ENCODE measurements at places on chromosomes 7 and 10.

DNA sequence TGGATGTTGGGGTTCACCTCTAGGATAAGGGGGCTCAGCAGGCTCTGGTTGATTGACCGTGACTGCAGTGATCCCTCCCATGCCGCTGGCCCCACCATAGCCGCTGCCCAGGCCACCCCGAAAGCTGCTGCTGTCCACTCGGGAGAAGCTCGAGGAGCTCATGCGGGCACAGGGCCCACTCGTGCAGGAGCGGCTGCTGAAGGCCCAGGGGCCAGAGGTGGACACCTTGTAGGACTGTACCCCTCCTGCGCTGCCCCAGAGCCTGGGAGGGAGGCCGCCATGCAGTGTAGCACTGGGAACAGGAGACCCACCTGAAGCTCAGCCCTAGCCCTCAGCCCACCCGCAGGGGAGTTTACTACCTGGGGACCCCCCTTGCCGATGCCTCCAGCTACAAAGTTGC, 70.0 kb downstream of the CHRM2 start:
- no peak for DNase-seq

DNA sequence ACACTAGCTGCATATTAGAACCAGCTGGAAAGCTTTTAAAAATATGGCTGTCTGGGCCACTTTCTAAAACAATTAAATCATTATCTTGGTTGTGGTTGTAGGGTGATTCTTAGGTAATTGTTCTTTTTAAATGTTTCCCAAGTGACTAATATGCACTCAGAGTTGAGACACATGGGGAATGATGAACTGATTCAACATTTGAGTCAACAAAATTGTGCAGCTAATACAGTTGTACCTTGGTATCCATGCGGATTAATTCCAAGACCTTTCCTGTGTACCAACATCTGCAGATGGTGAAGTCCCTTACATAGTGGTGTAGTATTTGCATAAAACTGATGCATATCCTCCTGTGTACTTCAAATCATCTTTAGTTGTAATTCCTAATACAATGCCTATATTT, 242.2 kb downstream of the ATRNL1 start:
- no peak for DNase-seq

DNA sequence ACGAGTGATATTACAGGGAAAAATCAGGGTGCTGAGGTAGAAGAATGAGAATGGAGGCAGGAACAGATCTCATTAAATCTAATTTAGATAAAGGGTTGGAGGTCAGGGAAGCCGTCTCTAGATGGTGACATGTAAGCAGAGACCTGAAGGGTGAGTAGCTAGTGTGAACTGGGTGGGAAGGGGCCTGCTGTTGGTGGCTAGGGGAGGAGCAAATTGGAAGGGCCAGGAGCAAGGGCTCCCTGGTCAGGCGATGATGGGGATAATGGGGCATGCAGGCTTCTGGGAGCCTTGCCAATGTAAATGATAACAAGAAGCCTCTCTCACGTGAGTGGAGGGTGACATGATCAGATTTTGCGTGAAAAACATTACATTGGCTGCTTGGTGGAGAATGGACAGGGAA, 76.3 kb downstream of the WDFY4 start:
- no peak for DNase-seq

GRCh38 chr10:95388539-95388938, 97.7 kb upstream of the PDLIM1 start:
- no peak for DNase-seq

DNA sequence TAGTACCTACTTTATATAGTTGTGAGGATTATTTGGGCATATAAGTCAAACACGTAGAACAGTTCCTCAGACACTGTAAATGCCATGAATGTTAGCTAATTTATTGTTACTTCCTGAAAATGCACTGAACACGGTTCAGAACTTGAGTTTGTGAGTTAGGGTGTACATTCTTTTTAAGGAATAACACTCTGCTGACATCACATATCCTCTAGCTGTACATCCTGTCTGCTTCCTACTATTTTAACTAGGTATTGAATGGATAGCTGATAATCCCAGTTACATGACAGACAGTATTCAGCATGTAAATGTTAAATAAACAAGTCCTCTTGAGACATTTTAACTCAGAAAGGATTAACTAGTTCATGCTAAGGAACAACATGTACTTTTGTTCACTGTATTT, 16.0 kb downstream of the SAMD8 start:
- DNase-seq = no peak

- no peak for DNase-seq
Measured at GRCh38 chr10:24120646-24121045, 88.3 kb upstream of the KIAA1217 start.

DNA sequence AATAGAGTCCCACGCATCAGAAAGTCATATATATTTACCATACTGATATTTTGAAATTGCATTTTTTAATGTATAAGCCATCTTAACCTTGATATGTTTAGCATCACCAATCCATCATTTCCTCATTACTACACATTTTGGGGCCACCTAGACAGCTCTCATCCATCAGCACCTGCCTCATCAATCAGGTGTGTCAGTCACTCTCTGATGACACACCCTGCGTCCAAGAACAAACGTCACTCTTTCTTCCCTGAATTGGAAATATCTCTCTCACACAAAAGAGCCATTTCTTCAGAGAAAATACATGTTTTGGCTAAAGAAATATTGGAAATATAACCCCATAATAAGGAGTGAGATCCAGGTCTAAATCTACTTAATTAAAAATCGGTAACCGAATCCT, 38.9 kb upstream of the RSU1 start:
- no peak for DNase-seq

DNA sequence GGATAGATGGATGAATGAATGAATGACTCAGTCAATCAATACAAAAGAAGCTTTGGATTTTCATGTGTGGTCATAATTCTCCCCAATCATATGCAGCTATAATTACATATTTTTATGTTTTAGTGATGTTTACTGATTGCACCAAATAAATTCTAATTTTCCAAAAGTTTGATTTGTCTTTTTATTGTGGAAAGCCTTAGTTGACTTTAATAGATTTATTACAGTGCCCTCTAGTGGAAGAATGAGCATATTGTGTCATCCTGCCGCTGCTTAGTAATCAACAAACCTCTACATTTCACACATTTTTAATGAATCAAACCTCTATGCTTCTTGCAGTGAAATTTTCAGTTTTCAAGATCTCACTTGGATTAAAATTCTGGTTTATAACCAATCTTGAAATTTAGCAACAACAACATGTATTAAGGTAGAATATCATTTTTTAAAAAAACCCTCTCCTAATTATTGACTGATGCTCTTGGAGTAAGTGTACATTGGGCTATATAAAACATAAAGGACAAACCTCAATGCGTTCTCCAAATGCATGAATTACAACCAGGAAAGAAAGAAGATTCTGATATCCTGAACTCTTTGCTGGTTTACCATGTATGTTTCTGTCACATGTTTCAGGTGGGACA, 55.6 kb upstream of the PNLIP start:
- DNase-seq = no peak

- no peak for DNase-seq
Measured at GRCh38 chr7:748446-748845, 21.4 kb upstream of the PRKAR1B start.

DNA sequence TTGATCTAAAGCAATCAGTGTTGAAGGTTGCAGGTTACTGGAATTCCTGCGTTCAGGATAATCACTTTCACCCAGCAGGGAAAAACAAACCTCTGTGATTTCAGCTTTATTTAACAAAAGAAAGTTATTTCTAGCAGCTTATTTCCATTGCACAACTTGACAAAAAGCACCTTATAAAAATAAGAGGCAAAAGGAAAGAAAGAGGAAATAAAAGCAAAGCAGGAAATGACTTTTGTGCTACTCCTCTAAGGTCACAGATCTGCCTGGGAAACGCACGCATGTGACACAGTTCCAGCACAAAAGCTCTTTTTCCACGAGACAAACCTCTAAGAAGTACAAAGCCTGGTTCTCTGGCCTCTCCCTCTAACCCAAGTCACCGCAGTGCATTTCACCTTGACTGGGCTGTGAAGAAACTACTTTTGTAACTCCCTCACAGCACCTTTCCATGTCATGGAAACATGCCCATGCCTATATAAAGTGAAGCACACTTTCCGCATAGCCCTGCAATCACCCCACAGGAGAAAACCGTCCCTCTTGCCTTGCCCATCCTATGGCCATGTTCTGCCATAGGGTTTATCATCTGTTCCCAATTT, 870 bp downstream of the ANK3 start:
- DNase-seq = no peak

- no peak for DNase-seq
Measured at GRCh38 chr10:123024540-123024939, 15.7 kb downstream of the ACADSB start.

GRCh38 chr7:128171342-128171918, 69.6 kb upstream of the LEP start:
- DNase-seq = no peak

GRCh38 chr10:58827381-58827780, 314.7 kb downstream of the BICC1 start:
- DNase-seq = no peak

- DNase-seq = peak; percentile 73
Measured at GRCh38 chr10:71708301-71708703, 11.3 kb downstream of the C10orf105 start.

DNA sequence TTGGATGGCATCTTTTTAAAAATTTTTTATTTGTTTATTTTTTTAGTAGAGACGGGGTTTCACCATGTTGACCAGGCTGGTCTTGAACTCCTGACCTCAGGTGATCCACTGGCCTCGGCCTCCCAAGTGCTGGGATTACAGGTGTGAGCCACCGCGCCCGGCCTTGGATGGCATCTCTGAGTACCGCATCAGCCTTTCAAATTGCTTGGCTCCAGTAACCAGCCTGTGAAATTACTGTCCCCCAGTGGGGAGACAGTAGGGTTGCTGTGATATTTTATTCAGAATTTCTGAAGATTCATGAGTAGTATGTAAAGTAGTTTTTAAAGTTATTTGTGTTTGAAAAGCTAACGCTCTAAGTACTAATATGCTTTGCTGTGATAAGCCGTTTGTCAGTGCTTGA, 1.2 kb downstream of the NUB1 start:
- no peak for DNase-seq

DNA sequence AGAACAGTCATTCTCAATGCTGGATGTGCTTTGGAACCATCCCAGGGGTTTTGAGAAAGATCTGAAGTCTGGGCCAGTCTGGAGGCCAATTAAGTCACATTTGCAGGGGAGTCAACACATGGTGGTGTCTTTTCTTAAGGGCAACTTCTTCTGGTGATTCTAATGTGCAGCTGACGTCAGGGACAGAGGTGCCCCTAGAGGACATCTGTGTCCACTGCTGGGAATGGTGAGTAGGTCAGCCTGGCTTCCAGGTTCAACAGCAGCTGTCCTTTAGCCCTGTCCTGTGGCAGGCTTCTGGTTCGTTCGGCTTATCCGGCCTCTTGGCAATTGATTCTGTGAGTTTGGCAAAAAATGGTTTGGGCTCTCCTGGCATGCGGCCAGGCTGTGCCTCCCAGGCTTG, 269.7 kb upstream of the HABP2 start:
- no peak for DNase-seq

- DNase-seq = no peak
Measured at GRCh38 chr7:25625306-25625992, 397.2 kb upstream of the NPVF start.

- DNase-seq = no peak
Measured at GRCh38 chr7:47992446-47992845, 13.0 kb upstream of the HUS1 start.

- DNase-seq = no peak
Measured at GRCh38 chr7:101772508-101773211, 44.8 kb upstream of the CUX1 start.

DNA sequence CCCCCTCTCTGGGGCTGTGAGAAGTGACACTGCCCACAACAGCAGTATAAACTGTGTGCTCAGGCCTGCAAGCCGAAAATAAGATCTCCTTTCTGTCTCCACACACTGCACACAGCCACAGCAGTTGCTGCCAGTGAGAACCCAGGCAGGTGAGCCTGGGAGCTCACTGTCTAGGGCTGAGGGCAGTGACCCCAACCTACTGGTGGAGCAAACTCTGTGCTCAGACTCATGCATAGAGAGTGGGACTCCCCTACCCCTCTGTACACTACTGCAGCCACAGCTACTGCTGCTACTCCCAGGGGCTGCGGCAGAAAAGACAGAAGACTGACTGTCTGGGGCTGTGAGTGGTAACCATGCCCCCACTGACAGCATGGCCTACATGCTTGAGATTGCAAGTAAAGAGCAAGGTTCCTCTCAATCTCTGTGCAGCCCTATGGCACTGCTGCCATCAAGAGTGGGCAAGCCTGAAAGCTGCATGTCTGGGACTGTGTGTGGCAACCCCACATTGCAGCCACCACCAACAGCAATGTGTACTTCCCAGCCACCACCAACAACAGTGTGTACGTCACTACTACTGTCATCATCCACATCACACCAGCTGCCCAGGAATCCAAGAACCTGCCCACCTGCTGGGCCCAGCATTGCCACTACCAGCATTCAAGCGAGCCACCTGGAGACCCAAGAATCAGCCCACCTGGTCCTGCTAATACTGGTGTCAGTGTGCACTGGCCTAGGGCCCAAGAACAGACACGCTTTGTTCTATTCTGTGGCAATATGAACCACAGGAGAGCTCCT, 226.1 kb downstream of the XPNPEP1 start:
- no peak for DNase-seq

DNA sequence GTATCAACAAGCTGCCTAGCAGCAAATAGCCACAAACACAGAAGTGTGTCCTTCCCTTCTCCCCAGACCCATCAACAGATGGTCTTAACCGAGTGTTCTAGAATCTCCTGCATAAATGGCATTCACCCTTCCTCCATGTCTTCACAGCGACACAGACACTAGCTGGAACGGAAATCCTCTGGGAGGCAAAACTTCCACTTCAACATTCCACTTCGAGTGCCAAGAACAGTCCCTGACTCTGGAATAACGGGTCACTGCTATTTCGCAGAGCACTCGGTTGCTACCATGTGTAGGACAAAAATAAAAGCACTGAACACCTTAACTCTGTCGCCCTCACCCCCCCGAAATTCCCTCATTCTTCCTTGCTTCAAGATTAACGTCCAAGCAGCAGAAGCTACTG, 65.1 kb downstream of the SFMBT2 start:
- DNase-seq = no peak

- DNase-seq = no peak
Measured at GRCh38 chr7:105376908-105377533, 11.7 kb downstream of the SRPK2 start.

GRCh38 chr10:70656489-70656888, 15.8 kb upstream of the ADAMTS14 start:
- peak; percentile 52 for DNase-seq

GRCh38 chr10:123241391-123242141, 87.4 kb downstream of the BUB3 start:
- DNase-seq = peak; percentile 28
